ENCODE measurements at places on chromosomes 6 and 20.

DNA sequence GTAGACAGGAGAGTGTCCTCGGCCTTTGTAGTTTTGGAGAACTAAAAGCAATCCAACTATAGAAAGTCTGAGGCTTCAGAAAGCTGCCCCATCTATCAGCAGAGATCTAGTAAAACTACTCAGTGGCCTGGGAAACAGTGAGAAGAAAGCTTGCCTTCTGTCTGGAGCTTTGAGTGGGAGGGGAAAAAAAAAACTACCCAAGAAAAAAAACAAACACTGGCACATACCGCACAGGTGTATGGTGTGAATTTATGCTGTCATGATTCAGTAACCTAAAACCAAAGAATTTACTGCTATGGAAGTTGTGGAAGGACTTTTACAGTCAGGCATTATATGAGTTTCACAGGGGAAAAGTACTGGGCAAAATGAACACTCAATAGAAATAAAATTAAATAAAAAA lies 280.5 kb downstream of the ADGRB3 start:
- DNase-seq = no peak

DNA sequence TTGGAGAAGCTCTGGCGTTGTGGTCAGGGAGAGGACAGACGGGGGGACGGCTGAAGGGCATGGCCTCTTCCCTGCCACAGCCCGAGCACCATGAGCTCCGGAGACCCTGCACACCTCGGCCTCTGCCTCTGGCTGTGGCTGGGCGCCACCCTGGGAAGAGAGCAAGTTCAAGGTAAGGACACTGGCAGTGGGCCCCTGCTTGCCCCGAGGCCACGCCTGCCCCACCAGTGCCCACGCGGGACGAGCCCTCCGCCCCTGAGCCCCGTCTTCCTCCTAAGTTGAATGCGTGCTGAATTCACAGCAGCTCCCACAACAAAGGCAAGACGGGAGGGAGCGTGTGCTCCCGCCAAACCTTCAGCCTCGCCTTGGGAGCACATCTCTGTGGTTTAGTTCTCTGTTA lies 2.0 kb downstream of the COL20A1 start:
- DNase-seq = no peak

DNA sequence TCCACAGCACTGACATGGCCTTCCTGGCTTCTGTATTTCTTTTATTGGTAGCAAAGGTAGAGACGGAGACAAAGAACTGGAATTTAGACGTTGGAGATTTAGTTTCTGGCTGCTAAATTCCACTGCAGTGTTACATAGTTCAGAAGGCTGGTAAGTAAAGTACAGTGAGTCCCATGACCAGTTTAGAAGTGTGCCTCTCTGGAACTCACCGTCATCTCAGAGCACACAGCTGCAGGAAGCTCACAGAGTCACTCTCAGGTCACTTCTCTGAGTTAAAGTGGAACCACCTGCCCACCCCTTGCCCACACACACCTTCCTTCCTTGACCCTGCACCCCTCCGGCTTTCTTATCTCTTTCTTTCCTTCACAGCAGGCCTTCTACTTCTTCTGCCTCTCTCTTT lies 19.6 kb upstream of the BMP6 start:
- DNase-seq = no peak

- DNase-seq = peak; percentile 92
These were observed 37.3 kb downstream of the IPCEF1 start for GRCh38 chr6:154319231-154319858.

DNA sequence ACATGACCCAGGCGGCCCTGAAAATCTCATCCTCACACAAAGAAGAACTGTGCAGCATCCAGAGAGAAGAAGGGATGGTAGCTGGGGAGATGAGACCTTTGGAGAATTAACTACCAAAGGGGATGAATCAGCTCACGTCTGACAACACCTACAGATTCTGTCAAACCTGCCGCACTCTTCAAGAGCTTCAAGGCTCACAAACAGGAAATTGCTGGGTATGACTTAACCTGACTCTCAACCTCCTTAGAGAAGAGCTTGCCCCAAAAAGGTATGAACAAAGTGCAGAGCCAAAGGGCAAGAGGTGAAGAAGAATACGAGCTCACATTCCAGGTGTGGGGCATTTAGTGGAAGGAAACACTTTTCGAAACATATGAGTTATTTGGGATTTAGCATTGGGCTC lies 139.8 kb downstream of the BACH2 start:
- no peak for DNase-seq

DNA sequence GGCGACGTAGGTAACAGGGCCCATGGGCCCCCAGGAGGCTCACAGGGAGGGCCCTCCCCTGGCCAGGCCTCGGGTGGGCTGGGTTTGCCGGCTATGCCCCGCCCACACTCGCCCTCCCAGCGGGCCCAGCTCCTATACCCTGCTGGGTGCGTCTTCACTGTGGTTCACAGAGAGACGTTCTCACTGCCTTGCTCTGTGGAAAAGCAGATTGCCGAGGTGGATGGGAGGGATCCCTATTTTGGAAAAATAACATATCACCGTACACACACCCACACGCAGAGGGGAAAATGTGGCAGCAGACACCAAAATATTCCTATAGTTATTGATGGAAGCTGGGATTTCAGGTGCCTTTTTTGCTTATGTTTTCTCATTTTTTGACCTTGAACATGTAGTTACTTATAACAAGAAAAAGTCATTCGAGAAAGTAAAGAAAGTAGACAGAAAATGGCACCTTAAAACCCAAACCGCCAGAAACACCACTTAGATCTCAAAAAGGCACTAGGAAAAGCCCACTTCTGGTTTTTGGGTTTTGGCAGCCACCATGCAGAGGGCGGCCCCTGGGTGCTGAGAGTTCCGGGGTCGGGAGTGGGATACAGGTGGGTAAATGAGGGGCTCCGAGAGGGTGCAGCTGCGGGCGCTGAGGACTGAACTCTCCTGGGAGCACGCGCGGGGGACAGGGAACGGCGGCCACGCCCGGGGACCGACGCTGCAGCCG lies 49.4 kb downstream of the TMEM242 start:
- peak; percentile 16 for DNase-seq

- peak; percentile 75 for DNase-seq
These were observed 48.6 kb downstream of the FOXO3 start for GRCh38 chr6:108609276-108609769.

GRCh38 chr6:152154559-152155356 lies 347.3 kb downstream of the ESR1 start:
- DNase-seq = no peak

- no peak for DNase-seq
These were observed 171.9 kb upstream of the MAP3K7 start for GRCh38 chr6:90758741-90759140.

- no peak for DNase-seq
These were observed 55.2 kb downstream of the SMLR1 start for GRCh38 chr6:130882370-130882769.

- DNase-seq = no peak
These were observed 93.3 kb upstream of the IYD start for GRCh38 chr6:150275489-150275888.

GRCh38 chr20:31721408-31722256 lies 1.0 kb downstream of the BCL2L1 start:
- no peak for DNase-seq

DNA sequence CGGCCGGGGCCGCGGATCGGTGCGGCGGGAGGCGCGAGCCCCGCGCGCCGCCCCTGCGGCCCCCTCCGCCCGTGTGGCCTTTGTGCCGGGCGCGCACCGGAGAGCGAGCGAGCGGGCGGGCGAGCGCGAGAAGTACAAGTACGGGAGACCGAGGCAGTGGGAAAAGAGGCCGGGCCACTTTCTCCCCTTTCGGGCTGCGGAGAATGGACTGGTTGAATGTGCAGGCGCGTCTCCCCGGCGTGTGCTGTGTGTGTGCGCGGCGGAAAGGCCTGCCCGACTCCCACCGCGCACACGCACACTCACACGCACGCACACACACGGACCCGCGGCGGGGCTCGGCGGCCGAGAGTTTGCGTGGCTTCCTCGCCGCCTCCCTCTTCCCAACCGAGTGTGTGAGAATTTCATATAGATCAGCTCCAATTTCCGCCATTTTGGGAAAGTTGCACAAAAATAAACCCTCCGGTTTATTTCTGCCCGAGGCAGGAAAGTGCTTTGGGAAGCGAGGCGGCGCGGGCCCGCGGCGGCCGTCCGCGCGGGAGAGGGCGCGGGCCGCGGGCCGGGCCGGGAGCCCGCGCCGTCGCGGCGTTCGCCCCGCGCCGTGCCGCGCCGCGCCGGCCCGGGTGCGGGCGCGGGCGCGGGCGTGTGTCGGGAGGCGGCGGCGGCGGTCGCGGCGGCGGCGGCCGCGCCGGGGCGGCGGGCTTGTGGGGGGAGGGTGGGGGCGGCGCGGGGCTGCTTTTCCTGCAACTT lies 1.1 kb downstream of the L3MBTL3 start:
- peak; percentile 24 for DNase-seq

- no peak for DNase-seq
These were observed 41.2 kb downstream of the KCNK5 start for GRCh38 chr6:39188098-39188450.

- no peak for DNase-seq
These were observed 4.5 kb downstream of the DSP start for GRCh38 chr6:7546020-7546369.
